Trophoblast cell (in vitro differentiated cells and primary cell): ENCODE measurements at places on chromosomes 5 and 9.

GRCh38 chr5:157026789-157027424, 32.0 kb downstream of the HAVCR1 start:
- no peaks in the 10 kb centered on the region for H3K27me3 ChIP-seq
- no peaks in the 10 kb centered on the region for H3K36me3 ChIP-seq
- H3K4me1 ChIP-seq = no peaks in the 10 kb centered on the region
- H3K4me3 ChIP-seq = no peak overlapping the region
- peak; percentile 41 for DNase-seq
- H3K27ac ChIP-seq = no peak overlapping the region

DNA sequence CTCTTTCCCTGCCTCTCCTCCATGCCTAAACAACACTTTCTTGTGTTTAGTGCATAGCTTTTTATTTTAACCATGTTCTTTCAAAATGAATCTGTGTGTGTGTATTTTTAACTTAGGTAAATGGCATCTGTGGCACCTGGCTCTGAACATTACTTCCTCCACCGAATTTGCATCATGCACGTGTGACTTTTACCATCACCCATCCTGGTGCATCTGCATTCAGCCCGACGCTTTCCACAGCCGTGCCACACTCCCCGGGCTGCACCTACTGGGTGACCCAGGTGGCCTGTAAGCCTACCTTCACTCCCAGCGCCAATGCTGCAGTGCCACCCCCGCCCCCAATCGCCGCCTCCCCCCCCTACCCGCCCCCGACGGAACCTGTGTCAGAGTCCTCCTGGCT, 12.7 kb upstream of the FCN1 start:
- H3K27me3 ChIP-seq = no peaks in the 10 kb centered on the region
- H3K27ac ChIP-seq = no peak overlapping the region
- H3K4me3 ChIP-seq = no peak overlapping the region
- no peaks in the 10 kb centered on the region for H3K36me3 ChIP-seq
- DNase-seq = no peak

- H3K4me1 ChIP-seq = no peaks in the 10 kb centered on the region
- DNase-seq = no peak
- no peaks in the 10 kb centered on the region for H3K36me3 ChIP-seq
- H3K4me3 ChIP-seq = no peak overlapping the region
Observed at GRCh38 chr5:178328826-178329730, 96.5 kb upstream of the PHYKPL start.

GRCh38 chr5:56839062-56839461, 23.7 kb downstream of the MAP3K1 start:
- H3K36me3 ChIP-seq = no peaks in the 10 kb centered on the region
- H3K27me3 ChIP-seq = no peaks in the 10 kb centered on the region
- DNase-seq = no peak
- no peak overlapping the region for H3K27ac ChIP-seq
- H3K4me3 ChIP-seq = no peak overlapping the region

DNA sequence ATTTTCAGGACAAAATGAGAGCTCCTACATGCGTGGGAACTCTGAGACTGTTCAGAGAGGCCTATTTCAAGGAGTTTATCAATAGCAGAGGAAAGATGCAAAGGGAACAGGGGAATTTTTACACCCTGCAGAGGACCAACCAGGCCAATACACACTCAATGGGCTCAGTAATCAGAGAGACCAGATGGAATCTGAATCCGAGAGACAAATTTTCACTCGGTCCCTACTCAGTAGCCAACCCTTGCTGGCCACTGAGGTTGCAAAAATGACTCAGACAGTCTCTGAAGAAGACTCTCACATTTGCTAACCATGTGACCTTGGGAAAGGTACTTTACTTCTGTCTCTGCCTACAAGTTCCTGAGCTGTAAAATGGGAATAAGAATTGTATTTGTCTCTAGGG, 479.4 kb downstream of the CDK5RAP2 start:
- no peaks in the 10 kb centered on the region for H3K4me1 ChIP-seq
- no peak overlapping the region for H3K4me3 ChIP-seq
- no peaks in the 10 kb centered on the region for H3K36me3 ChIP-seq
- no peak overlapping the region for H3K27ac ChIP-seq
- DNase-seq = no peak

- no peaks in the 10 kb centered on the region for H3K36me3 ChIP-seq
- H3K4me1 ChIP-seq = no peaks in the 10 kb centered on the region
- H3K27ac ChIP-seq = no peak overlapping the region
Observed at GRCh38 chr5:18967637-18968036, 1020.4 kb downstream of the CDH18 start.

DNA sequence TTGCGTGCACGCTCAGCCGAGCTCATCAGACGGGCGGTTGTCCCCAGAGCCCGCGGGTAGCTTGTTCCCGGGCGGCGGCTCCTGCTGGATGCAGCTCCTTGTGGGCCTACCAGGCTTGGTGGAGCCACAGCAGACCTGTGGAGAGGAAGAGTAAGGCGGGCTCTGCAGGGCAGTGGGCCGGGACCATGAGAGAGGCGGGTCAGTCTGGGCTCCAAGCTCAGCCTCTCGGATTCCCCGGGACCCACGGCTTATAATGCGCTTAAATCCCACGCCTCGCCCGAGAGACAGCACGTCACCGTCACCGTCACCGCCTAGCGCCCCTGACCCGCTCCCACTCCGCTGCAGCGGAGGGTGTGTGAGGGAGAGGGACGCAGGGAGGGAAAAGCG, 1.9 kb upstream of the ANKRD18A start:
- no peaks in the 10 kb centered on the region for H3K36me3 ChIP-seq
- peak overlapping the region; percentile 56 for H3K4me3 ChIP-seq
- DNase-seq = peak; percentile 65
- H3K27me3 ChIP-seq = peaks cover 21% of the 10 kb centered on the region

DNA sequence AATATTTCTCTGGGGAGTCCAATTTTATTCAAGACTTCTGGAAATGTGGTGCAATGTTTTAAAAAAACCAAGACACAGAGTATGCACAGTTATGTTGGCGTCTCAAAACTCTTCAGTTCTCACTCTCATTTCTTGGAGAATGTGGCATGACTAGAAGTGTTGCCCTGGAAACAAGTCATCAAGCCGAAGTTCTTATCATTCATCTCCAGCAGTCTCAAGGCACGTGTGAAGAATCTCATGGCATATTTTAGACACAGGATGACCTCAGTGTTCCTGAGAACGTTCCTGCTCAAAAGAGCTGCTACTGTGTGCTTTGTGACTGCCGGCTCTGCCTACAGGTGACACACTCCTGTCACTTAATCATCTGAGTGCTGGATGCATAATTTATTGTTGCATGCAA, 147.4 kb upstream of the IRX4 start:
- no peak overlapping the region for H3K4me3 ChIP-seq
- H3K4me1 ChIP-seq = no peaks in the 10 kb centered on the region
- no peaks in the 10 kb centered on the region for H3K36me3 ChIP-seq
- DNase-seq = peak; percentile 85

DNA sequence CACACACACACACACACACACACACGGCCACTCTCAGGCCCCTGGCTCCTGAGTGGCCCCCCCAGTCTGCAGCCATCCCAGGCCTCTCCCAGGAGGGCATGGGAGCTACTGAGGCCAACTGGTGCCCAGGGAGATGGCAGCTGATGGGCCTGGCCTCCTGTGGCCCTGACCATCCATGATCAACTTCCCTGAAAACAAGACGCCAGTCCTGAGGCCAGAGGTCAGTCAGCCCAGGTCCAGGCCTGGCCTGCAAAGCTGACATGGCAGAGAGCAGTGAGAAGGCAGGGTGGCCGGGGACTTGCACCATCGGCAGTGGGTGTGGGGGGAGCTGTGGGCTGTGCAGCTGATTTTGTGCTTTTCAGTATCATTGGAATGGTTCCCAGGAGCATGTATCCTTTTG, 47.0 kb downstream of the SARDH start:
- H3K4me3 ChIP-seq = no peak overlapping the region
- no peaks in the 10 kb centered on the region for H3K36me3 ChIP-seq
- no peak for DNase-seq
- H3K27me3 ChIP-seq = no peaks in the 10 kb centered on the region
- peaks cover 33% of the 10 kb centered on the region for H3K4me1 ChIP-seq

DNA sequence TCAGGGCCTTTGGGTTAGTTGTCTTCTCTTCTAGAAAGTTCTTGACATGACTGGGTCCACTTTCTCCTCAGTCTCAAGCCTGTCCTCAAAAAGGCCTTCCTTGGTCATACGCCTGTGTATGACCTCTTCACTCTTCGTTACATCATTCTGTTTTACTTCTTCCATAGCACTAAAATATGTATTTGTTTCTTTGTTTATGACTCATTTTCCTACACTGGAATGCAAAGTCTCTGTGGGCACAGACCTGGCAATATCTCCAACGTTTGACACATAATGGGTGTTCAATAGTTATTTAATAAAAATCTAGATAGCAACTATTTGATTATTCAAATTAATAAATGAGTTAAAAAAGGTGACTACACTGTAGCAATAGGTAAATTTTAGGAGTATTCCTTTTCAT, 85.1 kb downstream of the YIPF5 start:
- H3K27me3 ChIP-seq = no peaks in the 10 kb centered on the region
- H3K36me3 ChIP-seq = no peaks in the 10 kb centered on the region
- DNase-seq = no peak
- H3K4me3 ChIP-seq = no peak overlapping the region

DNA sequence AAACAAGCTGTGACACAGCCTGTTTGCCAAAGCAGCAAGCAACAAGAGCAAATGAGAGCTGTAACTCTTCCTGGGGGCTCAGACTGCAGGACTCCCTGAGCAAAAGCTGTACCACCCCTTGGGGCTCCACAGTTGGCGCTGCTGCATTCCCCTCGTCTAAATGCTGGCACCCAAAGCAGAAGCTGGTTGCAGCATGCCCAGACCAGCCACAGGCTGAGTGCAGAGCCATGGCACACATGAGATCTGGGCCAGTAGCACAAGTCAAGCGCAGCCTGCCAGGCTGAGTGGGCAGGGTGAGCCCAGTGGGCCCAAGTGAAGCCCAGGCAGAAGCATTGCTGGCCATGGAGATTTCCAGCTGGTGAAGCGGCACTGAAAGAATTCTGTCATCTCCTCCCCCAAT, 157.3 kb upstream of the GRAMD2B start:
- no peak overlapping the region for H3K27ac ChIP-seq
- H3K27me3 ChIP-seq = no peaks in the 10 kb centered on the region
- no peak for DNase-seq
- no peak overlapping the region for H3K4me3 ChIP-seq
- H3K36me3 ChIP-seq = no peaks in the 10 kb centered on the region
